ENCODE measurements at places on chromosomes 4 and X. TPM values are rescaled to one million over a fixed set of nuclear protein-coding genes. Genes with fewer than 3 reads are reported as not detected.

GRCh38 chr4:1012034-1012739 lies 761 bp downstream of the FGFRL1 start:
- peak; percentile 71 for DNase-seq

- no peak for DNase-seq
These were observed 26.3 kb upstream of the ARMCX2 start for GRCh38 chrX:101685923-101686322.

GRCh38 chr4:76704133-76704881 lies 193.6 kb downstream of the SOWAHB start:
- DNase-seq, result peak; percentile 24

- DNase-seq, result no peak
These were observed 14.6 kb upstream of the NKX3-2 start for GRCh38 chr4:13558881-13559280.

- no peak for DNase-seq
These were observed 155.0 kb downstream of the SLC7A11 start for GRCh38 chr4:138087066-138087719.

DNA sequence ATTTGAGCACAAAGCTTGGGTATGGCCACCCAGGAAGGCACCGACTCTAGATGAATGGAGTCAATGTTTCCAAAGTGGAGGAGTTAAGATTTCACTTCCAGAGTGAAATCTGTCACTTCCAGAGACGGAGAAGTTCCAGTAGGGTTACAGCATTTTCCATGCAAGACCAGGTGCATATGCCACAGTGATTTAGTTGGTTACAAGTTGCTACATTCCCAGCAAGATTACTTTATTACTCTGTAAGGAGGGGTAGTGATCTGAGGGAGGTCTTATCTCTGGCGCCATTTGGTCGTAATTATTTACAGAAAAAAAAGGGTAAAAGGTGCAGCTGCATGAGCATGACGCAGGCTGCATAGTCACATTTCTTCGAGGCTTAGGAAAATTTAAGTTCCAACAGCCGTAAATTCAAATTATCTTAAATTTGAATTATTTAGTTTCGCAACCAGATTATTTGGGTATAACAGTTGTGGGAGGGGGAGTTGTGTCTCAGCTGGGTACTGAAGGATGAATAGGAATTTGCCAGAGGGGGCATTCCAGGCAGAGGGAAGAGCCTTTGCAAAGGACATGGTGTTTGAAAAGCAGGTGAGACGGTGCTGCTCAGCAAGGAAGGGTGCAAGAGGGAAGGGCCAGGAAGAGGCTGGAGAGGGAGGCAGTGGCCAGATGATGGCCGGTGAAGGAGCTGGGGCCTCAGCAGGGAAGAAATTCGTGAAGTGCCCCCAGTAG lies 17.4 kb upstream of the AFAP1 start:
- DNase-seq, result no peak

- DNase-seq, result no peak
These were observed 109.1 kb downstream of the PPP4R3C start for GRCh38 chrX:27354021-27354420.

DNA sequence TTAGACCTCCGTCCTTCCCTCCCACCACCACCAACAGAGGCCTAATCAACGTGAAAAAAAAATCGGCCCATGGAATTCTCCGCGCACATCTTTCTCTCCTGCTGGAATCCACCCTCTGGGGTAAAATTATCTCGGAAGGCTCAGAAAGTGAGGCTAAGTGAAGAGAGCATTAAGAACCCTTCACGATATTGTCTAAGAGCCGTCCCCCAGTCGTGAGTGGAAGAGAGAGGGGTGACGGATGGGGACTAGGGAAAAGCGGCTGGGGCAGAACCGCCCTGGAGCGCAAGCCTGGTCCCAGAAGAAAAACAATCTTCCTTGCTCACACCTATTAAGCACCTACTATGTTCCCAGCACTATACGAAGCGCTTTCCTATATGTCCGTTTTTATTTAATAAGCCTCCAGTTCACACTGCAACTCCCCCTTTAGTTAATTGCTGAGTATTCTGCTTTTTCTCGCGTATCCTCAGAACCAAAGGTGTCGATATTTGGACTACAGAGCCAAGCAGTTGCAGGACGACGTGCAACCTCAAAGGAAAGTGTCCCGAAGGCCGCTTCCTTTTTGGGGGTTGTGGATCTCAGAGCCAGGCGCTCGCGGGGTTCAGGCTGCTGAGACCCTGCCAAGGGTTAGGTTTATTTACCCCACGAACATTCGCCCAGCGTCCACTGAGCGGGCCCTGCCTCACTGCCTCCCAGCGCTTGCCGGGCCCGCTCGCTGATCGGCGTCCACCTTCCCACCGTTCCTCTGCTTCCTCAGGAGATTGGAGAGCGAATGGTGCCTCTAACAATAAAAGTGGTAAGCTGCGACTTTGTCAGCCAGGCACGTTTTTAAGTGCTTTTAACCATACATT lies 889 bp downstream of the MGARP start:
- DNase-seq, result no peak

DNA sequence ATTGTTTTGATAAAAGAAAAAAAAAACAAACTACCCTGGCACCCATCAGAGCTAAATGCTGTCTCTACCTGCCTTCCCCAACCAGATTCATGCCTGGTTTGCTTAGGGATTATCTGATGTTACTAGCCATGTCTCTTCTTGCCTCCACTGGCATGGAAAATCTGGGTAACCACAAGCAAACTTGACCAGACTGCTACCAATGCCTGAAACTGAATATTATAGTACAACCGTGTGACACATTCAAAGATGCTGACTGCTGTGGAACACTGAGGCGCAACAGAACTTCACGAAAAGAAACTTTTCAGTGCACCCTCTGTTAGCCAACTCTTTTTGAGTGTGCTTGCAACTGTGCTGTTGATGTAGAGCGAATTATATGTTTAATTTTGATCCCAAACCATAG lies 228.1 kb downstream of the CBR4 start:
- no peak for DNase-seq

- DNase-seq, result no peak
These were observed 2.8 kb downstream of the PNMA6F start for GRCh38 chrX:153318811-153319210.

GRCh38 chr4:150943818-150944217 lies 71.3 kb downstream of the LRBA start:
- no peak for DNase-seq

- no peak for DNase-seq
These were observed 202.3 kb upstream of the CENPE start for GRCh38 chr4:103400405-103400804.

DNA sequence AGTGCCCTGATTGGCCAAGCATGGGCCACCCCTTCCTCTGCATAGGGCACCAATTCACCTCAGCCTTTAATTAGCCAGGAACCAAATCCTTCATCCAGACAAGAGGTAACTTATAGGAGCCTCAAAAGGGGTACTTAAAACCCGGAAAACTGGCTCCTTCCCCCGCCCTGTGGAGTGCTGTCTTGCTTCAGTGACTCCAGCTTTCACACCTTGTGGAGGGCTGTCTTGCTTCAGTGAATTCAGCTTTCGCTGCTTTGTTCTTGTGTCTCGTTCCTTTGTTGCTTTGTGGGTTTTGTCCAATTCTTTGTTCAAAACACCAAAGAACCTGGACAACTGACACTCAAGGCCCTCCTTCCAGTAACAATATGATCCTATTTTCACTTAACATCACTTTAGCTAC lies 82.2 kb upstream of the FRG1 start:
- no peak for DNase-seq

DNA sequence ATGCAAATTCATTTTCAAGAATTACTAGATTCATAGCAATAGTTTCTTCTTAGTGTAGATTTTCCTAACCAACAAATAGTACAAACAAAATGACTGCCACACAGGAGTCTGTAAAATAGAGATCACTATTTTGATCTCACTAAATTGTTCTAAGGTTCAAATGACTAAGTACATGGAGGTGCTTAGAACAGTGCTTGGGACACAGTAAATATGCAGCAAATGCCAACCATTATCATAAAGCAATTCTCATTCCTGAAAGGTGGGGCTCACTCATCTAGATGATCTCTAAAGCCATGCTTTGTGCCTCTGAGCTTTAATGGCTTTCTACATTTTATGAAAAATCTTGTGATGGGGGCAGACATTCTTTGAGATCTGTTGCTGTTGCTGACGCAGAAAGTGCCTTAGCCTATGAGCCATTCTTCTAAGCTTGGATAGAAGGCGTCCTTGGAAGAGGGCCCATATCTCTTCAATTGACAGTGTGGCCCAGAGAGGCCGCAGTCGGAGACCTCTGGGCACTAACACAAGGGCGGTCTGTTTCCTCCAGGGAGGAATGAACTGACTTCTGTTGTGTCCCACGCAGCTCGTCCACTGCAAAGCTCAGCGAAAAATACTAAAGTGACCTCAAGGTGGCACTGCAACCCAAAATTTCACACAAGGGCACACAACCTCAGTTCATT lies 23.5 kb downstream of the TLR10 start:
- peak; percentile 62 for DNase-seq

SPANXB1 gene
- total RNA-seq, result not detected

SULT1B1 gene
- 1.8 TPM for total RNA-seq

FRMPD4 gene
- total RNA-seq, result not detected

UCP1 gene
- 0.22 TPM for total RNA-seq

FGF5 gene
- not detected for total RNA-seq

IL1RAPL1 gene
- total RNA-seq, result not detected

Data from A673 (cell line).